ENCODE measurements at places on chromosomes 16 and 17.

- DNase-seq: no peak
These were observed 16.4 kb downstream of the MAP2K3 start for GRCh38 chr17:21300601-21301571.

GRCh38 chr16:83929811-83930555 lies 23.1 kb upstream of the OSGIN1 start:
- DNase-seq: no peak

DNA sequence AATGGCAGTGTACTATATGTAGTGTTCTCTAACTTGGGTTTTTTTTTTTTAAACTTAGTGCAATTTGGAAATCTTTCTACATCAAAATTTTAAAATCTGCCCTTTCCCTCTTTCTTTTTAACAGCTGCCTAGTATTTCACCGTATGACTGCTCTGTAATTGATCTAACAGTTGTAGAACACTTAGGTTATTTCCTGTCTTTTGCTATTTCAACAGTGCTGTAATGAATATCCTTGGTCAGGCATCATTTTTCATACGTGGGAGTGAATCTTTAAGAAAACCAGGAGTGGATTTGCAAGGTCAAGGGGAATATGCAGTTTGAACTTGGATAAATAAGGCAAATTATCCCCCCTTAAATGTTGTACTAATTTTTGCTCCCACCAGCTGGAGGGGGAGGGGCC lies 3.8 kb downstream of the NLRC5 start:
- no peak for DNase-seq

DNA sequence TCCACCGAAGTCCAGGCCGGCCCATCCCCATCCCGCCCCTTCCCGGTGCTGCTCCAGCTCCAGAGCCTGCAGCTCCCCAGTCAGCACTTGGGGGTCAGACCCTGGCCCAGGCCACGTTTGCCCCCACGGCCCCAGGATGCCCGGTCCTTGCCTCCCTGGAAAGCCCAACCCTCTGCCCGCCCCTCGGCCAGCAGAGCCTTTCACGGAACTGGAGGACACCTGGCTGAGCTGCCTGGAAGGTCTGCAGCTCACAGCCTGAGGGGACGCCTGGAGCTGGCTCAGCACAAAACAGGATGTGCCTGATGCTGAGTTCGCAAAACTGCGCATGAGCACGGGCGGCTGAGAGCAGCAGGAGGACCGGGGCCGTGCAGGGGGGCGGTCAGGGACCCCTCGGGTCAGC lies 29.7 kb upstream of the SSTR5 start:
- DNase-seq: no peak

DNA sequence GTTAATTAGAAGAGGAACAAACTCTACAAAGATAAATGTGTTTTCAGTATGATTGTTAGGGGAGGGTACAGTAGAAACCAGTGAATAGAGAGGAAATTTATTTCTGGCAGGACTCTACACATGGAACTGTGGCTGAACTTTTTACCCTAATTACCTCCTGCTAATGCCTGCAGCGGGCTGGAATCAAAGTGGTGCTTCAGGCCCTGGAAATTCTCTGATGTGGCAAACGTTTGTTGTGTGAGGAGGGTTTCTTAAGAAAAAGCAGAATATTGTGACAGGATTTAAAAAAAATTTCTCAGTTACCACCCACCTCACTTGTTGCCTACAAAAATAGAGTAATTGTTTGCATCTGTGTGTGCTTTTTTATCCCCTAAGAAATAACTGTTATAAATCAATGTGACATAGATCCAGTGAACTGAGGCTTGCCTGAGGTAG lies 154.5 kb downstream of the BCAS3 start:
- no peak for DNase-seq

DNA sequence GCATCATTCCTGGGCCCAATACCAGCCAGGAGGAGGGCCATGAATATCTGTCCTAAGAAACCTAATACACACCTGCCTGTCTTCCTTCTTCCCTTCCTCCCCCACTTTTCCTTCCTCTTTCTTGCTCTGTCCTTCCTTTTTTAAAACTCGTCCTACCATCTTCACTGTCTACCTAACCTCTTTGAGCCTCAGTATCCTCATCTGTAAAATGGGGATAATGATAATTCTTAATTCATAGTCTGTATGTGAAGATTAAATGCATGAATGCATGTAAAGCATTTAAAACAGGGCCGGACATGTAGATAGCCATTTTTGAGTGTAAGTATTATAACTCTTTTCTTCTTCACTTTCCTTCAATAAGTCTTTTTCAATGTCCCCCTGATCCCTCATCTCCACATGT lies 560 bp downstream of the CRYBA1 start:
- no peak for DNase-seq

DNA sequence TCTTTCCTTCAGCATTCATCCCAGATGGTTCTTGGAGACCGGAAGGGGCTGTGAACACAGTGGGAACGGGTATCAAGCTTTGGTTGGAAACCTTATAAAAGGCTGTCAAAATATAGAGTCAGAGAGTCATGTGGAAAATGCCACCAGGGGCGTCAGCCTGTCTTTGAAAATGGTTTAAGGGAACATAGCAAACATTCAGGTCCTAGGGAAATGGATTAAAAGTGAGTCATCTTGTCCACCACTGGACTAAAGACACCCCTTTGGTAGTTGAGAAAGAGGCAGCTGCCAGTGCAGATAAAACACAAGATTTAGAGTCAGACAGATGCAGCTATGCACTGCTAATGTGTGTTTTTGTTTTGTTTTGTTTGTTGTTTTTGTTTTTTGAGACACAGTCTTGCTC lies 47.8 kb upstream of the BCO1 start:
- no peak for DNase-seq

DNA sequence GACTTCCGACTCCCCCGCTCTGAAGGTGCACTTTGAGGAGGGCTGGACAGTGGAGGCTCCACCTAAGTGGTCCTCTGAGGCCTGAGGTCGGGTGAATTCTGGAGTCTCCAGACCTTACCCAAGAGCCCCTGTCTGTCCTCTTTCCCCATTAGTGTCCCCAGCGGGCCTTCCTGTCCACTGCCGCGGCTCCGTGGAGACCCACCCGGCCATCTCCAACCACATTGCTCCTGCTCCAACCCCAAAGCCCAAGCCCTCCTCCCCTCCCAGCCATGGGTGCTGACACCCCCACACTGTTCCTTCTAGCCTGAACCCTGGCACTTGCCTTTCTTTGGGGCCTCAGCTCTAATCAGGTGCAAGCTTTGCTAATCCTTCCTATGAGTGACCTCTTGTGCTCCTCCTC lies 283.1 kb upstream of the TNRC6C start:
- no peak for DNase-seq

DNA sequence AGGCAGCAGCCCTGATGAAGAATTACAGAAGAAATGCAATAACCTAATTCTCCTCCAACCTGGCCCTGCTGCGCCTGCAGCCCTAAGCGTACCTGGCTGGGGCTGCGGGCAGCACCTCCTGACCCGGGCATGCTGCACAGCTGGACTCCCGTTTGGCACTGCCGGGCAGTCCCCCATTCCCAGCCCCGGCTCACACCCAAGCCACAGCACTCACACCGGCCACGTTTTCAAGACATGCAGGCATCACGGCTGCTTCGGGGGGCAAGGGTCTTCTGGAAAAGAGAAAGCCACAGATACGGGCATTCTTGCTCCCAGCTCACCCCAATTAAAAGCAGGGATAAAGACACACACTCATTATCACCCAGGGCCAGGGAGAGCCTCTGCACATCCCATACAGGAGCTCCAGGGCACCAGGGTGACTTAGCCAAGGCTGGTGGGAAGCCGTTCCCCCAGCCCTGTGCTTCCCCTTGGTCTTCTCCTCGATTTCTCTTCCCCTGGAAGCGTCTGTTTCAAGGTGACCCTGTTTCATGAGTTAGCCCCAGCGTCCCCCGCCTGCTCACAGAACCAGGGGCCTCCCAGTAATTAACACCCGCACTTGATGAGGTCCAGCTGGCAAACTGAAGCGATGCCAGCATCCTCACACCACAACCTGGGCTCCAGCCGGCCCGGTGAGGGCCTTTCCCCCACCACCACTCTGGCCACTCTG lies 216.7 kb downstream of the C16orf78 start:
- no peak for DNase-seq

Data from C1 segment of cervical spinal cord (tissue), 14 donors.